ENCODE measurements at places on chromosomes 11 and 22.

DNA sequence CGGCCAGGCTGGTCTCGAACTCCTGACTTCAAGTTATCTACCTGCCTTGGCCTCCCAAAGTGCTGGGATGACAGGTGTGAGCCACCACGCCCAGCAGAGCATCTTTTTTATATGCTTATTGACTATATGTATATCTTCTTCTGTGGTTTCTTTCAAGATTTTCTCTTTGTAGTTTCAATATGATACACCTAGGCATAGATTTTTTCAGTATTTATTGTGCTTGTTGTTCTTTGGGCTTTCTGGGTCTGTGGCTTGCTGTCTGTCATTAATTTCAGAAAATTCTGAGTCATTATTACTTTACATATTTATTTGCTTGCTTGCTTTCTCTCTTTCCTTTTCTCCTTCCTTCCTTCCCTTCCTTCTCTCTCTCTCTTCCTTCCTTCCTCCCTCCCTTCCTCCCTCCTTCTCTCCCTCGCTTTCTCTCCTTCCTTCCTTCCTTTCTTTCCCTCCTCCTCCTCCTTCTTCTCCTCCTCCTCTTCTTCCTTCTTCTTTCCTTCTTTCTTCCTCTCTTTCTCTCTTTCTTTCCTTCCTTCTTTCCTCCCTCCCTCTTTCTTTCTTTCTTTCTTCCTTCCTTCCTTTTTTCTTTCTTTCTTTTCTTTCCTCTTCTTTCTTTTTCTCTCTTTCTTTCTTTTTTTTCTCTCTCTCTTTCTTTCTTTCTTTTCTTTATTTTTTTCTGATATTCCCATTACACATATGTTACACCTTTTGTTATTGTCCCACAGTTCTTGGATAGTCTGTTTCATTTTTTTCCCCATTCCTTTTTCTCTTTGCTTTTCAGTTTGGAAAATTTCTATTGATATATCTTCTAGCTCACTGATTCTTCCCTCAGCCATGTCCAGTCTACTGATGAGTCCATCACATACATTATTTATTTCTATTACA lies 10.9 kb upstream of the DCHS1 start:
- DNase-seq: no peak

- no peak for DNase-seq
Measured at GRCh38 chr11:108805030-108805429, 140.2 kb downstream of the DDX10 start.

GRCh38 chr22:31378123-31378522 lies 21.3 kb upstream of the DRG1 start:
- no peak for DNase-seq

DNA sequence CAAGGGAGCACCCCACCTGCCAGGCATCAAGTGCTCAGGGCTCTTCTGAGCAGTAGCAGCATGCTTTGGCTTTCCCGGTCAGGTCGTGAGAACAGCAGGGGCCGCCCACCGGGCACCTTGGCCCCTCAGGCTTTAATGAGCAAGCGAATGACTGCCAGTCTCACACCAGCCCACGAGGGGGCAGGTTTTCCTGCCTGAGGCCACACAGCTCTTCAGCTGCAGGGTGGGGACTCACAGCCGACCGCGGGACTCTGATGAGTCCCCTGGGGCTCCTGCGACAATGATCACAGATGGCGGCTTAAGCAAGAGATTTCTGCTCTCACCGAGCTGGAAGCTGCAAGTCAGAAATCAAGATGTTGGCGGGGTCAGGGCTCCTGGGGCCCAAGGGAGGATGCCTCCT lies 14.3 kb upstream of the FGF19 start:
- peak; percentile 41 for DNase-seq

DNA sequence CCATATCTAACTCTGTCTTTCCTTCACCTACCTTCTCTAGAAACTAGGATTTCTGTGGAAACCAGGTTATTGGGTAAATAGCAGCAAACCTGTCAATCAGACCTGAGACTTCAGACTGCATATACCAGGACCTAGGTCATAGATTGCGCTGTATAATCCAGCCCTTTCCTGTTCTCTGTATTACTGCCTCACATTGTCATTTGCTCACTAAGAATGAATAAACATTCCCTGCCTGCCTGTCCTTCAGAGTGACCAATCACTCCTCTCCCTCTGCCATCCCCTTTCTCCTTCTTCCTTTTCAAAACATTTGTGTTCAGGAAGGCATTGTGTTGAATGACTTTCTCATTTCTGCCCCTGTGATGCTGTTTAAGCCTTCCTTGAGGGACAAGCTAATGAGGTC lies 14.1 kb upstream of the FZD4 start:
- DNase-seq: no peak

DNA sequence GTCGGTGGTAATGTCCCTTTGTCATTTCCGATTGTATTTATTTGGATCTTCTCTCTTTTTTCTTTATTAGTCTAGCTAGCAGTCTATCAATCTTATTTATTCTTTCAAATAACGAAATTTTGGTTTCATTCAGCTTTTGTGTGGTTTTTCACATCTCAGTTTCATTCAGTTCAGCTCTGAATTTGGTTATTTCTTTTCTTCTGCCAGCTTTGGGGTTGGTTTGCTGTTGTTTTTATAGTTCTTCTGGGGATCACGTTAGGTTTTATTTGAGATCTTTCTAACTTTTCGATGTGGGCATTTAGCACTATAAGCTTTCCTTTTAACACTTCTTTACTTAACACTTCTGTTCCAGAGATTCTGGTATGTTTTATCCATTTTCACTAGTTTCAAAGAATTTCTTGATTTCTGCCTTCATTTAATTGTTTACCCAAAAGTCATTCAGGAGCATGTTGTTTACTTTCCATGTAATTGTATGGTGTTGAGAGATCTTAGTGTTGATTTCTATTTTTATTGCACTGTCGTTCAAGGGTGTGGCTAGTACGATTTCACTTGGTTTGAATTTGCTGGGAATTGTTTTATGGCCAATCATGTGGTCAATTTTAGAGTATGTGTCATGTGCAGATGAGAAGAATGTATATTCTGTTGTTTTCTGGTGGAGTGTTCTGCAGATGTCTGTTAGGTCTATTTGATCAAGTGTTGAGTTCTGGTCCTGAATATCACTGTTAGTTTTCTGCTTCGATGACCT lies 7.7 kb upstream of the SCGB1D1 start:
- DNase-seq: no peak

- peak; percentile 12 for DNase-seq
Measured at GRCh38 chr11:107916671-107917241, 11.5 kb upstream of the RAB39A start.

- DNase-seq: no peak
Measured at GRCh38 chr22:39688186-39688785, 117.7 kb downstream of the CACNA1I start.

GRCh38 chr11:21861314-21861713 lies 331.6 kb upstream of the ANO5 start:
- DNase-seq: no peak

DNA sequence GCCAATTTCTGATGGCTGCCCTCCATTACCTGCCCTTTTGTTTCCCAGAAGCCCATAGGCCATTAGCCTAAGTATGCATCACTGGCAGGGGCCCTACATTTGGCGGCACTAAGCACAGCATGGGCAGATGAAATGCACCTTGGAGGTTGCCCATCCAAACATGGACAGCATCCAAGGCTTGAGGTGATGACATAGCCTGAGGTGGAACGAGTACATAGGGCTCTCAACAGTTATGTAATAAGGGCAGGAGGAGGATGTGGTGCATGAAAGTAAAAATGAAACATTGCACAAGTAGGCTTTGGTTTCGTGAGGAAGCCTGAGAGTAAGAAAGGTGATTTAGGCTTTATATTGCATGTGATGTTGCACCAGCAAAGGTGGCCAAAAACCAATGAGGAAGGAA lies 148.1 kb downstream of the FAM76B start:
- DNase-seq: no peak

DNA sequence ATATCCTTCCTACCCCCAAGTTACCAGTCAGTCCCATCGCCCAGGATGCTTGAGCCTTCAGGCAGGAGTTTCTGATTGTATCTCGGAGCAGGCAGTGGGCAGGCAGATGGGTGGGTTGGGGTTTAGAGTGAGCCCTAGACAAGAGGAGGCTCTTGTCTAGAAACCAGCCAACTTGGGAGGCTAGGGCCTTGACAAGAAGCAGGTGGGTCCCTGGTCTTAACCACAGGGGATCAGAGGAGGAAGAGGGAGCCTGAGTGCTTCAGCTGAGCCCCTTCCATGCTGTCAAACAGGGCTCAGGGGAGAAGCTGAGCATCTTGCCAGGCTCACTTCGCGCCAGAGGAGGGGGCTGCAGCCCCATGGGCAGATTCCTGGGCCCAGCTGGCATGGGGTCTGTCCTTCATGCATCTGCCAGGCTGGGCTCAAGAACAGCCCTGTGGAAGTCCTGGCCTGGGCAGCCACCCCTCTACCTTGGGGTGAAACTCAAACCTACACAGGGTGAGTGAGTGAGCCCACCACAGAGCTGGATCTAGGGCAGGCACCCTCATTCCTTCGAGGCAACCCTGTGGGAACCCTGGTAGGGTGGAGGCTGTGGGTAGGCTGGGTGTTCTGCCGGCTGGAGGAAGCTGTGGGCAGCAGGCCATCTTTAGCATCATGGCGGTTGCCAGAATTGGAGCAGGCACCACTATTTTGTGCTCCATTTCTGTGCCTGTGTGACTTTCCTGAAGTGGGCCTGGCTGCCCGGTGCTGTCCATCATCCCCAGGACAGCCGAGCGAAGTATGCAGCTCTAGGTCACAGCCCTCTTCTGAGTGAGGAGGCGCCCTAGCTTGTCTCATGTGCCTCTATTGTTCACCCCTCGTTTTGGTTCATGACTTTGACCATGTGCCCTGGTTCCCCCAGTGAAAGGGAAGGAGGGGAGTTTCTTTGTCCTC lies 108.1 kb downstream of the MORC2 start:
- DNase-seq: no peak

GRCh38 chr11:31355817-31356216 lies 13.7 kb downstream of the DCDC1 start:
- DNase-seq: no peak

DNA sequence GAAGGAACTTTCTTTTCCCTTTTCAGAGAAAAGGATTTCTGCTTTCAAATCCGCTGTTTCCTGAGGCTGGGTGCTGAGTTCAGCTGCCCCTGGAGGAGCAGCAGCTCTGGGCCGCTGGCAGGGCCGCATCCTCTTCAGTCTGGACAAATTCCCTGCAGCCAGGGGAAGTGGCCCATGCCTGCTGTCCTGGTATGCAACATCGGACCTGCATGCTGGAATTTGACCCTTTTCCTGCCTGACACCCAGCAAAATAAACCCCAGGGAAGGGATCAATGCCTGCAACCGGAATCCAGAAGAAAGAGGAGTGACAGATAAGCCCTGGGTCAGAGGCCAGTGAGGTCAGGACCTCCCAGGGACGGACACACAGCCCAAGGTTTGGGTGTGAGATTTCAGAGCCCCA lies 54.1 kb upstream of the LINC01488 start:
- DNase-seq: no peak

- no peak for DNase-seq
Measured at GRCh38 chr11:130840679-130841078, 75.6 kb downstream of the SNX19 start.

DNA sequence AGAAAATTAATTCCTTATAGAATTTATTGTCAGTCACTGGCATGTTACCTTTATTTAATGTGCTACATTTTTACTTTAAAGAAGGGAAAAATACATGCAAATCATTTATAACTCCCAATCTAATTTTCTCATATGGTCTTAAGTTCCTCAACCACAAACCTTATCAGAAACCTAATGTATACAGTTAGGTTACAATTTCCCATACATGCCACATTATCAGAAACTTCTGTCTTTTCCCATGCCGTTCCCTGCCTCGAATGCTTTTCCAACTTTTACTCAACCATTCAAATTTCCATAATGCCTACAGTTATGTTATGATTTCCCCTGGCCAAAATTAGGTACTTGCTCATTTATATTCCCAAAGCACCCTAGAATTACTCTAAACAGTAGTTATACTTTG lies 13.5 kb downstream of the RSF1 start:
- DNase-seq: no peak

DNA sequence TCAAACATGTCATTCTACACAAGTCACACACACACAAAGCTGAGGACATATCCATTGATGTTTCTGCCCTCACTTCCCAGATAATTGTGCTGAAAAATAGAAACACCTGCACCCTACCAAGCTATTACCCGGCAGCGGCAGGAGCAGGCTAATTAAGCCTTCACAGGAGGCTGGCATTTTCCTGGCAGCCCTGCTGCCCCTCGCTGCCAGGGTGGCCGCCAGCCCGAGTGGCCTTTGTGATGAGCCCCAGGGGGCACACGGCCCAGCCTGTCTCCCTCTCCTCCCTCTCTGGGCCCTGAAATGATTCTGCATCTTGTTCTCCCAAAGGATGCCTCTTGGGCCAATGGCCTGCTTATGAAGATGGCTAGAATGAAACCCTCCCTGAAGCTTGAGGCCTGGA lies 76.2 kb upstream of the TP53I11 start:
- peak; percentile 5 for DNase-seq

DNA sequence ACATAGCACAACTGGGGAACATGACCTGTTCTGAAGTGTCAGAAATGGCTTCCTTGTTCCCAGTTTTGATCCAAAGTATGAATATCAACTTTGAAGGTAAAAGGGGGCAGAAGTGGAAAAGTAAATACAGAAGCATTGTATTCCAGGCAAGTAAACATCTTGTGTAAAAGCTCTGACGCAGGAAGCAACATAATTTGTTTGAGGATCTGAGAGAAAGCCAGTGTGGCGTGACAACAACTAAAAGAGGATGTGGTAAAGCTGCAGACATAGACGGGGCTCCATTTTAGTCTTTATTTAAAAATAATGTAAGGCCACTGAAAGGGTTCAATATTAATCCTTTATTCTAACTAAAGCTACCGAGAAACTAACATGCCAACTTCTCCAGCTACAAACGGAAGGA lies 310.2 kb downstream of the DLG2 start:
- peak; percentile 33 for DNase-seq

DNA sequence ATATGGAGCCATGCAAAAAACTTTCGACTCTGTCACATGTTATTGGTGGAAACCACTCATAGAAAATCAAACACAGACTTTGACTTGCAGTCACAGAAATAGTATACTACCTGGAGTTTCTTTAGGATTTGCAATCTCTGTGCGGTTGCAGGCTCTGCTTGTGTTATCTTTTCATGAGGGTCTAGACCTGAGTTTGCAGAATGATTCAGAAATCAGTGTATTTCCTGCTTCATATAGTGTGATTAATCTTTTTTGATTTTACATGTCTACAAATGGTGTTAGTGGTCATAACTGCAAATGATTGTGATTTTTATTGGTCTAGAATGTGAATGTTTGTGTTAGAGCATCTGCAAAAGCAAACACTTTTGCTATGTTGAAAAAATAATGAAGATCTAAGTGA lies 690.2 kb downstream of the NTM start:
- no peak for DNase-seq

GRCh38 chr11:106697058-106697457 lies 321.2 kb downstream of the GUCY1A2 start:
- DNase-seq: no peak

GRCh38 chr11:61736310-61736709 lies 16.1 kb upstream of the MYRF start:
- DNase-seq: no peak

DNA sequence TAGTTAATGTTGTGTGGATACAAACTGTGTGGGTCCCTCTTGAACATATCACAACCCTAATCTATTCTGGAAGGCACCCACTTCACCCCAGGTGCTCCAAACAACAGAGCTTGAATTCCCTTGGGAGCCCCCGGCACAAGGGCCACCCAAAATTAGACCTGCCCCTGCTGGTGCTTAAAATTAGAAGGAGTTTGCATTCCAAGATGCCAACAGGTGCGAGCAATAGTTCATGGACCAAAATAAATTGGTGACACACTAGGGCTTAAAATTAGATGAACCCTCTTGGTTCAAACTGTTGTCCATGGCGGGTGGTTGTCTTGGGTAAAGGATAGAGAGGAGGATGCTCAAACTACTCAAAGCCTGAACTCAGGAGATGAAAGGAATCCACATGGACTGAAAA lies 291.5 kb downstream of the MN1 start:
- no peak for DNase-seq

Measured in NCI-H748 treated with DMSO at 0.1 percent for 48 hours (cell line).